NCI-H1417 treated with DMSO at 0.1 percent for 48 hours (cell line): ENCODE measurements at places on chromosomes 4 and X.
A peak's percentile ranks its signal among the peaks of the same experiment; 100 is the strongest.

DNA sequence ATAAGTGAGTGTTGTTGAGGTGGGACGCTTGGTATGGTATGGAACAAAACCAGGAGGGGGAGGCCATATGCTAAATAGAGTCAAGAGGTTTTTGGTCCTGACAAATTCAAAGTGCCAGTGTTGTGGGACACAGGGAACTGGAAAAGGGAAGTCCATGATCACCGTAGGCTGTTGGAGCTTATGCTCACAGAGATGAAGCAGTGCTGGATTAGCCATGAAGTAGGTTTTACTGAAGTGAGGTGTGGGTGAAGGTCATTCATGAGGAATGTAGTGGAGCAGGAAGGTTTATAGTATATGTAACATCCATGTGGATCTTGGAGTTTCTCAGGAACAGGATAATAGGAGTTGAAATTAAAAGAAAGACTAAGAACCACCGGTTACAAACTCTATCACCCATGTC is 256.1 kb upstream of the PITX2 start:
- DNase-seq = no peak

GRCh38 chr4:82523179-82523578 is 38.6 kb downstream of the TMEM150C start:
- no peak for DNase-seq

GRCh38 chr4:108172231-108172752 is 3.6 kb upstream of the LEF1 start:
- DNase-seq = no peak

- no peak for DNase-seq
Measured at GRCh38 chr4:76511947-76512346, 76.9 kb downstream of the SHROOM3 start.

- DNase-seq = no peak
Measured at GRCh38 chr4:24973747-24974601, 56.8 kb downstream of the LGI2 start.

- no peak for DNase-seq
Measured at GRCh38 chrX:53048169-53049126, at the start of gene GPR173. Gene GPR173 (plus strand): TSS chrX:53048789. CDS start chrX:53076622, 27,833 bp downstream.

GRCh38 chrX:71927040-71927439 is 16.4 kb downstream of the NHSL2 start:
- no peak for DNase-seq

GRCh38 chrX:34528081-34528480 is 129.0 kb downstream of the TMEM47 start:
- no peak for DNase-seq

GRCh38 chrX:18983666-18984380 is at the start of gene PHKA2:
Gene PHKA2 (minus strand): TSS chrX:18984114. CDS start chrX:18983932, 182 bp downstream.
- DNase-seq = no peak

DNA sequence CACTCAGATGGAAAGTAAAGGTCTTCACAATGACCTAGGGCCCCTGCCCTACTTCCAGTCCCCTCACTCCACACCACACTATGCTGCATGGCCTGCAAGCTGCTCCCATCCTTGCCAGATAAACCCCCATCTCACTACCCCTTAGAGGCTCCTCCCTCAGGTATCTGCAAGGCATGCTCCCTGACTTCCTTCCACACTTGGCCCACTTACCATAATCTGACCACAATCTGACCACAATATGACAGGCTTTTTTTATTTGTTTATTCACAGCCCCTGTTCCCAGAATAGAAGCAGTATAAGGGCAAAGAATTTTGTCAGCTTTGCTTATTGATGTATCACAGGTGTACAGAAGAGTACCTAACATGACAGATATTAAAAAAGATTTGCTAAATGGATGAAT is 124.7 kb downstream of the CAMK2D start:
- DNase-seq = no peak

DNA sequence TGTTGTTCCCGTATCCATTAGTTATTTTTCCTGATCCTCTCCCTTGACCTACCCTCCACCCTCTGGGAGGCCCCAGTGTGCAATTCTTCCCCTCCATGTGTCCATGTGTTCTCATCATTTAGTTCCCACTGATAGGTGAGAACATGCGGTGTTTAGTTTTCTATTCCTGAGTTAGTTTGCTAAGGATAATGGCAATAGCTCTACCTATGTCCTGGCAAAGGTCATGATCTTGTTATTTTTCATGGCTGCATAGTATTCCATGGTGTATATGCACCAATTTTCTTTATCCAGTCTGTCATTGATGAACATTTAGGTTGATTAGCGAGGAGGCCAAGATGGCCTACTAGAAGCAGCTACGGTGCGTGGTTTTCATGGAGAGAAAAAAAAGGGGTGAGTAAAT is 714.1 kb downstream of the STIM2 start:
- no peak for DNase-seq

GRCh38 chr4:16169490-16169889 is 56.8 kb downstream of the TAPT1 start:
- no peak for DNase-seq

DNA sequence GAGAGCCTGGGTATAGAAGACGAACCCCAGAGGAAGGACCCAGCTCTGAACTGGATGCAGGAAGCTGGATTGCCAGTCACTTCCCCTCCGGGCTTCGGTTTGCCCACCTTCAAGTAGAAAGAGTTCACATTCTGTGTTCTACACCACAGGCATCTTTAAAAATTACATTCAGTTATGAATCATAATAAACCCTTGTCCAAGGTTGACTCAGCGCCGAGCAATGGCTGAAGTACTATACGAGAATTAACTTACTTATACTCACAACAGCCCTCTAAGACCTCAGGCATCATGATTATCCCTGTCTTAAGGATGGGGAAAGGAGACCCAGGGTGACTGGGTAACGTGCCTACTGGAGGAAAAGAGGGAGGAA is 72.5 kb downstream of the EVC2 start:
- DNase-seq = no peak

DNA sequence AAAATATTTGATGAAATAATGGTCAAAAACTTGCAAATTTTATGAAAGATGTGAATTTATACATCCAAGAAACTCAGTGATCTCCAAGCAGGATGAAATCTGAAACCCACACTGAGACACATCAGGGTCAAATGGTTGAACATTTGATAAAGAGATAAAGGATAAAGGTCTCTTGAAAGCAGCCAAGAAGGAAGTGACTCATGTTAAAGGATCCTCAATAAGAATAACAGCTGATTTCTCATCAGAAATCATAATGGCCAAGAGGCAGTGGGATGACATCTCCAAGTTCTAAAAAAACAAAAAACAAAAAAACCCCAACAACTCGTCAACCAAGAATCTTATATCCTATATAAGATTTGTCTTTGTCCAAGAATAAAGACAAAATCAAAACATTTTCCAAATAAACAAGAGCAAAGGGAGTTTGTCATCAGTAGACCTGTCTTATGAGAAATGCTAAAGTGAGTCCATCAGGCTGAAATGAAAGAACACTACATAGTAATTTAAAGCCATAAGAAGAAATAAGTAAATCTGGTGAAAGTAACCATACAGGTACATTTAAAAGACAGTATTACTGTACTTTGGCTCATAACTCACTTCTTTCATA is 121.7 kb downstream of the PDS5A start:
- no peak for DNase-seq

DNA sequence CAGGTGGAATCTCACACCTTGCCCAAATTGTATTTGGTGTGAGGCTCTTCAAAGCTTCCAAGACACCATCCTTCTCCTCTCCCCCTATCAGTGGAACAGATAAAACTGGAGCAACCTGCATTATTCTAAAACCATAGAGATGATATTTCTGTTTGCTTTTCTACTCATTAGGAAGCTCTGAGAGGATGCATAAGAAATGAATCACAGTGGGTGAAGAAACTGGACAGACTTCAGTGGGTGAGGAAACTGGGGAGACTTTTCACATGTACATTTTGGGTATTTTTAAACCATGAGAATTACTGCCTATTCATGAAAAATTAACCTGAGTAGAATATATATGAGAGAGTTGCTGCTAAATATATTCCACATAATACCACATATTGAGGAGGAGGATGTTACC is 16.4 kb downstream of the HAND2 start:
- no peak for DNase-seq

GRCh38 chrX:68292471-68292870 is 140.8 kb downstream of the OPHN1 start:
- DNase-seq = no peak

DNA sequence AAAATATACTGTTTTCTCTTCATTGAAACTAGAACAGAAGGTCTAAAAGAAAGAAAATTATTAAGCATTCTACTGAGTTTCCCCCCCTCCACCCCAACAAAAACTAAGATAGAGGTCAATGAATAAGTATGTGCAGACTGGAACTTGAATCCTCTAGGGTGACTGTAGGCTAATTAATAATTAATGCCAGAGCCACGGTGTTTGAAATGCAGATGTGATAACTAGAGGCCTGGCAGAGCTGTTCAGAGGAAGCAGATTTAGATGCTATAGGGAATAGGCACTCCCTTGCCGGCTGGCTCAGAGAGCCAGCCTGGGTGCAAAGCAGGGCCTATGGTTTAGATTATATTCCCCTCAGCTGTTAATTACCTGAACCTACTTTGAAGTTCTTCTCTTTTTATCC is 12.2 kb upstream of the POU3F4 start:
- DNase-seq = no peak

GRCh38 chr4:72357908-72358307 is 211.1 kb downstream of the ADAMTS3 start:
- no peak for DNase-seq

- DNase-seq = no peak
Measured at GRCh38 chrX:54173791-54174190, 9.3 kb downstream of the FAM120C start.

DNA sequence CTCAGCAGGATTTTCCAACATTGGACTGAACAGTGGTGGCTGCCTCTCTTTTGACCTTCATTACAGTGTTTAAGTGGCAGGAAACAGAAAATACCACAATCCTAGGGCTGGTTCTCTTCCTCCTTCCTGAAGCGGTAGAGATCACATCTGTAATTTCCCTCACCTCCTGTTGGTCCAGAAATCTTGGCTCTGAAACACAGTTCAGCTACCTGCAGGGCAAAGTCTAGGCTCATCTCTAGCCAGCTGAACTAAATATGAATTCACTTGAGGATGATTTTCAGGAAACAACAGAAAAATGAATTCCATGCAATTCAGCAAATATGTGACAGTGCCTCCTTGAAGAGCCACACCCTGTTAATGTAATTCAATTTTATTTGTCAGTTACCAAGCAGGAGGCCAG is 531.9 kb downstream of the INPP4B start:
- no peak for DNase-seq

- no peak for DNase-seq
Measured at GRCh38 chr4:37427193-37427592, 182.7 kb downstream of the NWD2 start.

- DNase-seq = no peak
Measured at GRCh38 chrX:114344756-114345349, 239.0 kb upstream of the HTR2C start.

DNA sequence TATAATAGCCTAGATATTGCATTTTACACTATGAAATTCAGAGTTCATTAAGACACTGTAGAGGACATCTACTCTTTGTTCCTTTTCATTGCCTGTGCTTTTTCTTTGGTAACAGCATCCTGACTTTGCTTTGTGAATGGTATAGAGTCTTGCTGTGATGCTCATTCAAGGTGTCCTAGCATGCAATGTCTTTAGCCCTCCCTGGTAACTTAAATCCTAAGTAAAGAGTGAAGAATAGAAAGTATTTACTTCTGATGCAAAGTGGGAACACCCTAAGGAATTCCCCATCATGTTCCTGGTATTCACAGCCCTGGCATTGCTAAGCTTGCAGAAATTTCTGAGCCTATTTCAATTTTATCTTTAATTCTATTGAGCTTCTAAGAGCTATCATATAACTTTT is 400.1 kb downstream of the FAT4 start:
- DNase-seq = no peak

GRCh38 chr4:52510939-52511565 is 148.0 kb downstream of the USP46 start:
- no peak for DNase-seq

DNA sequence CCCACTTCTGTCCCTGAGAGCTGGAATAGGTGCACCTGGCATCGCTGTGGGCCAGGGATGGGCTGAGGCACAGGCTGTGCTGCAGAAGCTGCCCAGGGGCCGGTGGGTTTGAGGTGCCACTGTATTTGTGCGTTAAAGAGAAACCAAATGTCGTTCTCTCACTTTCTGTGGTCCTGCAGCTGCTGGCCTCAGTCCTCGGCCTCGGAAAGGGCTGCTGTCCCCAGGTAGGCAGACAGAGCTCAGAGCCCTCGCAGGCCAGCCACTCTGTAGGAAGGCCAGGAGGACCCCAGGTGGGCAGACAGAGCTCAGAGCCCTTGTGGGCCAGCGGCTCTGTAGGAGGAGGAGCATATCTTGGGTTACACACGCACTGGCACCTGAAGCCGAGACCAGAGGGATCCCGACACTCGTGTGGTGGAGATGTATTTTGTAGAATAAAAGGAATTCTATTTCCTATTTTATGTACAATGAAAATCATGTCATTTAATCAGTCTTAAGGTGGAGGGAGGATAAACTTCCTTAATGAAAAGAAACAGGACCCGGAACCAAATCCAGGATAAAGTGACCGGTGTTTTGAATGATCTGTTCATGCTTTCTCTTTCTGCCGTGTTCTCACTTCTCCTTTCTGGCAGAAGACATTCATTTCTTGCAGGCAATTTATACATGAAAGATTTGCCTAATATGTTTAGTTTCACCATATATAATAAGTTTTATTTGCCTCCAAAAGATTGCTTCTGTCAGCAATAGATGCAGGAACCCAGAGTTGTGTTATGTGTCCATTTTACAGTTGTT is 54.4 kb upstream of the HGFAC start:
- no peak for DNase-seq

DNA sequence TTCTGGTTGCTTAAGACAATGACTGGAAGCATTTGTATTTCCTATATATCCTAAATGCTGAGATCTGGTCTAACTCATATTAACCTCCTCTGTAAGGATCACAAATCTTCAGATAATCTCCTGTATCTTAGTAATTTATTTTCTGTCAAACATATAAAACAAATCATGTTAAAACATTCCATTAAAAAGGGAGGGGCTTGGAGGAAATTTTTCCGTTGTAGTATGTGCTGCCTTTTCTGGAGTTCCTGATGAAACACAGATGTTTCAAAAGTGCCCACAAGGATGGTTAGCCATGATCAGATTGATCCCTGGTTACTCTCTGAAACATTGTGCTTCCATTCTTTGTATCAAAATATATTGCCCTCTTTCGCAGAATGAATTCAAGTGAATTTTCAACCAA is 182.1 kb downstream of the TENM3 start:
- DNase-seq = no peak

DNA sequence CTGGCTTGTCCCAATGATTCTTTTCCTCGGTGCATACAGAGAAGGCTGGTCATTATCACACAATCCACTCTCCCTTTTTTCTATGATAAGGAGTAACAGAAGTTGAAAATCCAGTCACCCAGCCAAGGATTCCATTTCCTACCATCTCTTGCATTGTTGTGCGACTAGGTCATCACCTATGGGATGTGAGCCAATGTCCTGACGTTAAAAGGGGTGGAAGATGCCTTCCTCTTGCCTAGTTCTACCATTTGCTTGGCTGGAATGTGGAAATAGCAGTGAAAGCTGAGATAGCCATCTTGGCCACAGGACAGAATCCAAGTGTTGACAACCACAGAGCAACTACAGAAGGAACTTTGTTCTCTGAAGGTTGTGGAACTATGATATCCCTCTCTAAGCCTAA is 132.2 kb upstream of the KIT start:
- DNase-seq = no peak

GRCh38 chrX:134679644-134680043 is 21.4 kb upstream of the PLAC1 start:
- no peak for DNase-seq

GRCh38 chr4:36761607-36762006 is 480.2 kb downstream of the DTHD1 start:
- DNase-seq = no peak

- DNase-seq = no peak
Measured at GRCh38 chr4:161393602-161394001, 770.2 kb downstream of the FSTL5 start.

GRCh38 chr4:33104273-33104672 is 2384.1 kb downstream of the PCDH7 start:
- DNase-seq = peak; percentile 29
